ENCODE measurements at places on chromosomes 6 and 20.

DNA sequence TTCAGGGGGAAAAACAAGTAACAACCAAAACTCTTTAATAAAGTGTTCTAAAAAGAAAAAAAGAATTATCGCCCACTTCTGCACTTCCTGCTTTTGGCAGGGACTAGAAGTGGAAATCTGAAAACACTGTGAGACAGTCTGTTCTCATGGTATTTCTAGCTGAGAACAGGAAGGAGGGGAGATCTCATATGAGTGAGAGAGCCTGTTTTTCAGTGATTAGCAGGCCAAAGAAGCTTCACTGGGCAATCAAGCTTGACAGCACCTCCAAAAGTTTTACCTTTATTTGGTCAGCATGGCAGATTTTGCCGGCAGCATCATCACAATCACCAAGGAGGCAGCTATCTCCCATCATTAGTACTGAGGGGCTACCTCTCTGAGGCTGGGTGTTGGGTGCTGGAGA is 79.5 kb upstream of the ATXN1 start:
- DNase-seq, result no peak

DNA sequence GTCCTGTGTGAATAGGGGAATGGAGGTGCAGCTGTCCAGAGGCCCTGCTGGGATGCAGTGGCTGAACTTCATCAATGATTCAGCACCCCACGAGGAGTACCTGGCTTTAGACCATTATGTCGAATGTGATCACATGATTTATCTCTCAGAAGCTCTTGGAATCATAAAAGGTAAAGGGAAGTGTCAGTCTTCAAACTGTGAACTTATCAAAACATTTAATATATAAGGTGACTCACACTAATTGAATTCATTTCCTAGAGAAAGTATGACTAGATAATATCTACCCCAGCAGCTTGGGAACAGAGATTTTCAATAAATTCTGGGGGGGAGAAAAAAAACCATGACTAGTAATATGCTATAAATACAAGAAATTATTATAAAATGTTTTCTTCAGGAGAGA is 29.5 kb downstream of the ALDH8A1 start:
- no peak for DNase-seq

- no peak for DNase-seq
Measured at GRCh38 chr6:169250660-169251059, 3.0 kb downstream of the THBS2 start.

DNA sequence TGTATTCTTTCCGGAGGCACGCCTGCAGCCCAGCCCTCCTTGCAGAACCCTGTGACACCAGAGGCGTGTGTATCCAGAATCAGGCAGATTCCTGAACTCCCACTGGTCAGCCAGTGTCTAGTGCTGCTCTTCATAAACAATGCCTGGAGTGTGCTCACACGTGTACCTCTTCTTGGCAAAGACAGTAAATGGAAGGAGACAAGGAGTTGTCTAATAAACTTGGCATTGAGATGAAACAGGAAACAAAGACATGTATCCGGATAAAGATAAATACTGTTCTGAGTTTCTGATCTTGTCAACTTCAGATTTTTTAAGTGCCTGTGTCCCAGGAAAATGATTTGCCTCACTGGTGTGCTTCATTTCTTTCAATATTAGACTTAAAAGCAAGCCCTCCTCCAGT is 1.7 kb downstream of the RPS6KA2 start:
- DNase-seq, result no peak

- peak; percentile 15 for DNase-seq
Measured at GRCh38 chr6:134247231-134247833, 70.6 kb downstream of the SGK1 start.

- DNase-seq, result no peak
Measured at GRCh38 chr6:54282186-54282585, 26.1 kb upstream of the TINAG start.

GRCh38 chr20:50270034-50270395 is 79.4 kb downstream of the CEBPB start:
- no peak for DNase-seq

- no peak for DNase-seq
Measured at GRCh38 chr6:22199771-22200170, 97.1 kb downstream of the PRL start.

Data from activated naive CD4-positive, alpha-beta T cell (primary cell).